Lower lobe of right lung (tissue), 2 donors: ENCODE measurements at places on chromosomes 5 and 9. TPM values are rescaled to one million over a fixed set of nuclear protein-coding genes. Genes with fewer than 3 reads are reported as not detected.

Gene EEIG1
- total RNA-seq, result 36.0 TPM

Gene PROB1
- 0.86 TPM for total RNA-seq

Gene BHMT2
- total RNA-seq, result 3.9 TPM

Gene SHLD3
- 3.4 TPM for total RNA-seq

Gene C9orf50
- not detected for total RNA-seq

Gene FREM1
- 4.3 TPM for total RNA-seq

Gene OXCT1
- total RNA-seq, result 10.2 TPM

Gene KCNIP1
- 1.7 TPM for total RNA-seq

Gene NMRK1
- total RNA-seq, result 38.5 TPM

Gene GFPT2
- 13.4 TPM for total RNA-seq

Gene BNIP1
- 8.4 TPM for total RNA-seq

Gene KCNV2
- total RNA-seq, result not detected

Gene TNFSF8
- 3.5 TPM for total RNA-seq

Gene SHISAL2B
- total RNA-seq, result not detected

Gene POLK
- 39.6 TPM for total RNA-seq

Gene CKMT2
- total RNA-seq, result 1.4 TPM

Gene PCDHB15
- 2.8 TPM for total RNA-seq

Gene SPATA31A3
- not detected for total RNA-seq

Gene COL27A1
- total RNA-seq, result 13.0 TPM

Gene LRRTM2
- total RNA-seq, result 0.30 TPM

Gene ZMYND19
- 15.2 TPM for total RNA-seq

Gene ANKRD31
- 0.27 TPM for total RNA-seq

Gene AGXT2
- not detected for total RNA-seq

Gene TMEM232
- 11.4 TPM for total RNA-seq

Gene PCDHB13
- 2.9 TPM for total RNA-seq

Gene CAMK4
- total RNA-seq, result 2.7 TPM

Gene CCNJL
- 15.5 TPM for total RNA-seq

Gene DMRTA1
- total RNA-seq, result 1.7 TPM

Gene PCDHGA2
- total RNA-seq, result 2.7 TPM

Gene IFNB1
- not detected for total RNA-seq

Gene PCDHA6
- 0.50 TPM for total RNA-seq

Gene ABCA1
- total RNA-seq, result 46.8 TPM

Gene GADD45G
- 14.4 TPM for total RNA-seq

Gene TNFSF15
- total RNA-seq, result 5.2 TPM

Gene PRUNE2
- 13.6 TPM for total RNA-seq

Gene SPINK5
- 2.1 TPM for total RNA-seq

Gene SHOC1
- total RNA-seq, result 0.15 TPM

Gene HAUS6
- 7.5 TPM for total RNA-seq

Gene OGN
- 15.3 TPM for total RNA-seq

Gene C5orf52
- not detected for total RNA-seq

Gene ACOT12
- not detected for total RNA-seq

Gene F12
- 0.80 TPM for total RNA-seq

Gene GPR151
- not detected for total RNA-seq

Gene SUSD3
- total RNA-seq, result 5.3 TPM

Gene TMC1
- total RNA-seq, result not detected

Gene C5orf58
- not detected for total RNA-seq

Gene GLRA1
- total RNA-seq, result not detected

Gene CETN3
- 22.5 TPM for total RNA-seq

Gene COL15A1
- total RNA-seq, result 8.0 TPM

Gene CDH12
- 0.38 TPM for total RNA-seq

Gene INSYN2B
- total RNA-seq, result not detected

Gene SQSTM1
- total RNA-seq, result 450 TPM

Gene ADAMTS6
- total RNA-seq, result 3.0 TPM
